ENCODE measurements at places on chromosomes 4 and X. TPM values are rescaled to one million over a fixed set of nuclear protein-coding genes. Genes with fewer than 3 reads are reported as not detected.

The LINC00632 gene
- 123 TPM for total RNA-seq

The APLN gene
- 15.9 TPM for total RNA-seq

The HEPH gene
- 26.2 TPM for total RNA-seq

The RIPPLY1 gene
- total RNA-seq: not detected

The PTTG2 gene
- 0.58 TPM for total RNA-seq

The HSD17B13 gene
- total RNA-seq: 0.08 TPM
